ENCODE measurements at places on chromosomes 4 and X.

GRCh38 chr4:108851366-108851765 lies 88.5 kb upstream of the ETNPPL start:
- DNase-seq, result no peak

- no peak for DNase-seq
These were observed 12.0 kb downstream of the COL4A6 start for GRCh38 chrX:108426262-108426661.

- no peak for DNase-seq
These were observed 527.2 kb upstream of the PRKX start for GRCh38 chrX:4240541-4241194.

- no peak for DNase-seq
These were observed 124.1 kb upstream of the WDR1 start for GRCh38 chr4:10240691-10241090.

- no peak for DNase-seq
These were observed 279.0 kb downstream of the ANKRD50 start for GRCh38 chr4:124433500-124433899.

DNA sequence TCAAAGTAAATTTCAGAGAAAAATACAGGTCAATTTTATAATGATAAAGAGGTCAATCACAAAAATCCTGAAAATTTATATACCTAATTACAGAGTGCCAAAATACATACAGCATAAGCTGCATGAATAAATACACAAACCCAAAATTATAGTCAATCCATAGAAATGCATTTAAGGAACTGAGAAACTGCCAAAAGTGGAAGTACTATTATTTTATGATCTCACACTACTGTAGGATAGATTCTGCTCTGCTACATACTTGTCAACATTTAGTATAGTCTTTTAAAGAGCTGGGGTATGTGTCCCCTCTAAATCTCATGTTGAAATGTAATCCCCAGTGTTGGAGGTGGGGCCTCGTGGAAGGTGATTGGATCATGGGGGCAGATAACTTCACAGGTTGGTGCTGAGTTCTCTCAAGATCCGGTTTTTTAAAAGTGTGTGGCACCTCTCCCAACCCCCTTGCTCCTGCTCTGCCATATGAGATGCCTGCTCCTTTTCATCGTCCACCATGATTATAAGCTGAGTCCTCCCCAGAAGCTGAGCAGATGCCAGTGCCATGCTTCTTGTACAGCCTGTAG lies 31.8 kb downstream of the CHIC2 start:
- DNase-seq, result no peak

DNA sequence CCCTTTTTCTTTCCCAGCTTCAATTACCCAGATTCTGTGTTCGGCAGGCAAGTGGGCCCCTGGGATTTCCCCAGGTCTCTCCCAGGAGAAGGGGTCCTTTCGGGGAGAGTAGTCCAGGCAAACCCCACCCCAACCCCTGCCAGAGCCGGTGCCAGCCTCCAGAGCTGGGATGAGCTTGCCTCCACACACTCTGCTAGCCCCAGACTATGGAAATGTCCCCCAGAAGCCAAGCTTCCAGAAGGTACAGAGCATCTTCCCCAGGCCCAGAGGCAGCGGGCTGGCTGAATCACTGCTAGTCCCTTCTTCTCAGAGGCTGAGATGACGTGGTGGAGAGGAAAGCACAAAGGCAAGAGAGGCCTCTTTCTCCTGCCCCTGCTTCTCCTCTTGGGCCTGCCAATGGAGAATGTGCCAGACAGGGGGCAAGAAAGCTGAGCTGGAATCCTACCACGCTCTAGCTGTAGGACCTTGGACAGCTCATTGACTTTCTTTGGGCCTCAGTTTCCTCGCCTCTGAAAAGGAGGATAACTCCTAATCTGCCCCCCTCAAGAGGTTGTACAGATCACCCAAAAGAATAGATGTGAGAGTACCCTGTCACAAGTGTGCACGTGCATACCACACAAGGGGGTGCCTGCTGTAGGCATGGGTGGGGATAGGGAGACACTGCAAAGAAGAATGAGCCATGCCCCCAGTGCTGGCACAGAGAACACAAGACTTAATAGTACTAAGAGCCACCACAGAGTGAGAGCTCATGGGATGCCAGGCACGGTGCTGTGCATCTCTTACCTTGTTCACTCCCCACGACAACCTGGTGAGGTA lies 2.1 kb downstream of the SASH3 start:
- no peak for DNase-seq

- DNase-seq, result no peak
These were observed 1.7 kb downstream of the GCNA start for GRCh38 chrX:71579990-71580380.

Measured in SW 1271 (cell line).